Hippocampal formation (tissue), 2 donors: ENCODE measurements at places on chromosomes 5 and 9.
A peak's percentile ranks its signal among the peaks of the same experiment; 100 is the strongest.

DNA sequence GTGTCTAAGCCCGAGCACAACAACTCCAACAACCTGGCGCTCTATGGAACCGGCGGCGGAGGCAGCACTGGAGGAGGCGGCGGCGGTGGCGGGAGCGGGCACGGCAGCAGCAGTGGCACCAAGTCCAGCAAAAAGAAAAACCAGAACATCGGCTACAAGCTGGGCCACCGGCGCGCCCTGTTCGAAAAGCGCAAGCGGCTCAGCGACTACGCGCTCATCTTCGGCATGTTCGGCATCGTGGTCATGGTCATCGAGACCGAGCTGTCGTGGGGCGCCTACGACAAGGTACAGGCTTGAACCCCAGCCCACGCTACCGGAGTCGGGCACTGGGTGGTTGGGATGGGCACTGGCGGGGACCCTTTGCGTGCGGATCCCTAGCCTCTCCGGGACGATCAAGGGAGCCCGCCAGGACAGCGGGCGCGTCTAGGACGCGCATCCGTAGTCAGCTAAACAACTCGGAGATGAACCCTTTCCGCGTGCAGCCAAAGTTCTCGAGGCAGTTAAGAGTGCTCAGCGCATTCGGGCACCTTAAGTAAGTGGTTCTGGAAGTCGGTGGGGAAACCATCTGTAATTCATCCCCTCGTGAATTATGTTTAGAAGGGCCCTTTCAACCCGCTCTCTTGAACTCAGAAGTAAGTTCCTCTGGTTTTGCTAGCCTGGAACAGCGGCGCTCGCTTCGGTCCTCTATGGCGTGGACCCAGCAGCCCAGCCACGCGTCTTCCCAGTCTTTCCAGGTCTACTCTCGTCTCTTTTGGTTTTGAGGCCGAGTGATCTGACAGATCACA lies 1.3 kb downstream of the KCNN2 start:
- no peak for DNase-seq

DNA sequence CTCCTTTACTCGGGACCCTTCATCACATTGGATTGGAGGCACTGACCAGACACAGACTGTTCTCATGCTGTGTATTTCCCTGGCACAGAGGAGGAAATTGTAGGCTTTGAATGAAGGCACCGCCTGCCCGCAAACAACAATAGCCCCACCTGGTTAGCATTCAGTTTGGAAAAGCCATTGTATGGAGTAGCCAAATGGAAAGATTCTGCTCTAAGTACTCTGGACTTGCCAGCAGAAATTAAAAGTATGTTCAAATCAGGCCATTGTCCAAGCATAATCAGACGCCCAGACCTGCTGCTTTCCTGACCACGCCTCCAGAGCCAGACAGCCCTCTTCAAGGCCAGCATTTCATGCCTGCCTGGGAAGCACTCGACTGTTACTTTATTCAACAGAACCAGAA lies 8.0 kb upstream of the SEMA4D start:
- DNase-seq: no peak

DNA sequence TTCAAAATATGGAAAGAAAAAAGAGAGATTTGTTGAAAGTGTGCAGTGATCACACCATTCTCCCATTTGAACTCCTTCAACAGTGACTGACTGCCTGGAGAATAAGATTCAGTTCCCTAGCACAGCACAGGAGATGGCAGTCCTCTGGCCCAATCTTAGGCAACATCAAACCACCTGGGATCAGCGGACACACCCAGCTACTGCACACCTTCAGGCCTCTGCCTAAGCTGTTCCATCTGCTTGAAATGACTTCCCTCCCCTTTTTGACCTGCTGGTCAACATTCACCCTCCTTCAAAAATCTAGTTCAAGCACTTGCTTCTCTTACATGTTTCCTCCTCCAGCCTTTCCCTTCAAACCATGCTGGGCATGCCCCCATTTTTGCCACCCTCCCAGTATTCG lies 4.5 kb downstream of the MAPK9 start:
- no peak for DNase-seq

DNA sequence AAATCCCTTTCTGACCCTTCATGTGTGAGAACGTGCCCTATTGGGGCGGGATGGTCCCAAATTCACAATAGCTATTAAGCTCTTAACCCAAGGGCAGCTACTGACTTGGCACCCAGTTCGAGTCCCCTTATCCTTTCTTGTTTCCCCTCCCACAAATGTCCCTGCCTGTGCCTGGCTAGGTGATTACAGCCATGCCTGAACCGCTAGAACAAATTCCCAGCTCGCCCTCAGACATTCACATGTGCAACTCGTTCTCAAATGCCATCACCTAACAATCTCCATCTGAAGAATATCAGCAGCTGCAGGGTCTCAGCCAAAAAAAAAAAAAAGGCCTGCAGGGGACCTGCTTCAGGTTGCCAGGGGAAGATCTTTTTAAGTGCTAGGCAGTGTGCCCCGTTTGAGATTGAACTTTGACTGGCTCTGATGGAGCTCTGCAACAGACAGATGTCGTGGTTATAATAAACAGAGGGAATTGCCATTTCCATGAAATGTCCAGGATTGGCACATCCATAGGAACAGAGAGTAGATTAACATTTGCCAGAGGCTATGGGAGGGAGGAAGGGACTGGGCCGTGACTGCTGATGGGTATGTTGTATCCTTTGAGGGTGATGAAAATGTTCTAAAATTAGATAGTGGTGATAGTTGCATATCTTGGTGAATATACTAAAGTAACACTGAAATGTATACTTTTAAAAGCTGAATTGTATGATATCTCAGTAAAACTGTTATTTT lies 347.2 kb upstream of the WWC1 start:
- no peak for DNase-seq

DNA sequence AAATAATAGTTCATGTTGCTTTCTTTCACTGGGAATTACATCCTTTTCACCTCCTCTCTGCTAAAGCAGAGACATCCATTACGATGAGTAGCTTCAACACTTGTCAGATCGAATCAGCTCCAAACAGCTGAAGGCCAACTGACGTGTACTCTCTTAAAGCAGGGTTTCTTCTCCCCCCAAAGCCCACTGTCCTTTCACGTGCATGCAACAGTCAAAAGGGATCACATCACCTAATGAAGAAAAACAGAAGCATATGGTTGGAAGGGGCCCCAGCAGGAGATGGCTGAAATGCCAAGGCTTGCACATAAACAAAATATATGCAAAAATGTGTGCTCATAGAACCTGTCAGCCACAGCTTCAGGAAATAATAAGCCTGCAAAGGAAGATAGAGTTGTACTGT lies 421.6 kb downstream of the ANXA1 start:
- no peak for DNase-seq

DNA sequence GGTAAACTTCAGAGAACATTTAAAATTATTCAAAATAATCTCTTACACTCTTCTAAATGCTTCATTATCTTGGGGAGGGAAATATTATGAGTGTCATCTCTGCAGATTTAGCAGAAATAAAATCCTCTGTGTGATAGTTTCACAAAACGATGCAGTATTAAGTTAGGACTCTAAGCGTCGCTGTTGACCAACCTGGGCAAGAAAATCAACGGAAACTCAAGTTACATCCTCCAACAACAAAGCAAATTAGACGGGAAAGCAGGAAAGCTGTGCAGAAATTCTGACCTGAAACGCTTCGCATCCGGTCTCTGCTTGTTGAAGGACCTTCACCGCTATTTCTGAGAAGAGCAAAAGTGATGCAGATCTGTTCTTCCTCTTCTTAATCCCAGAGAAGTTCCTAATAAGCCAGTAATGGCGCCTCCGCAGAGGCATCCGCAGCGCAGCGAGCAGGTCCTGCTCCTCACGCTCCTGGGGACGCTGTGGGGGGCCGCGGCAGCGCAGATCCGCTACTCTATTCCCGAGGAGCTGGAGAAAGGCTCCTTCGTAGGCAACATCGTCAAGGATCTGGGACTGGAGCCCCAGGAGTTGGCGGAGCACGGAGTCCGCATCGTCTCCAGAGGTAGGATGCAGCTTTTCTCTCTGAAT lies at the start of gene PCDHGA6:
Gene PCDHGA6 (plus strand): TSS at position 219 of the 645 bp plus-strand sequence. CDS start 193 bp downstream, at position 412.
- DNase-seq: no peak

DNA sequence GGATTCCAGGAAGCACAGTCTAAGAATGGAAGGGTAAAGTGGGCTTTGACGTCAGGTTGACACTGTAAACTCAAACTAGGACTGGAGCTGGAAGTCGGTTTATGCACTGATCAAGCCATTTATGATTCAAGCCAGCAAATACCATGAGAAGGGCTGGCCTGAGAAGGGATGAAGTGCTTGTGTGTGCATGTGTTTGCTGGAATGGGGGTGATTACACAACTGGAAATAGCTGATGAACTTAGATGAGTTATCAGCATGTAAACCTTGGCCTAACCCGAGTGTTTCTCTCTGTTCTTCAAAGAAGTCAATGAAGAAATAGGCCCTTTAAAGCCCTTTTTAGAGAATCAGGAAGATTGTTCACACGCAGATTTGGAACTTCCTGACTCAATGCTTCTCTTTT lies 287.6 kb downstream of the RFX3 start:
- no peak for DNase-seq

GRCh38 chr9:20186823-20187222 lies 398.0 kb upstream of the SLC24A2 start:
- no peak for DNase-seq

DNA sequence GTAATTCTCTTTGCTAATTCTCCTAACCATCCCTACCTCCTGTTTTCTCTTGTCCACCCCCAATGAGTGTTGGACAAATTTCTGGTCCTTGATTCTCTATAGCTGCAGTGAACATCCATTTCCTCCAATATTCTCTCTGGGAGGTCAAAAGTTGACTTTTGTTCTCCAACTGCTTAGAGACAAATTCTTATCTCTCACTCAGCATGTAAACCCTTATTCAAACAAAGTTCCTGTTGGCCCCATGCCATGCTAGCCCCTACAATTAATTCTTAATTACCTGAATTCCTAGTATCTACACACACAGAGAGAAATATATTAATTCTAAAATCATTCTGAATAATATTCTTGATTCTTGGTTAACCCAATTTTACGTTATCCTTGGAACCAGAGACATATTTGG lies 472.9 kb upstream of the ACTBL2 start:
- DNase-seq: no peak

GRCh38 chr9:110143950-110144545 lies 63.9 kb downstream of the C9orf152 start:
- no peak for DNase-seq

GRCh38 chr5:43619911-43620310 lies 16.9 kb downstream of the NNT start:
- DNase-seq: no peak

DNA sequence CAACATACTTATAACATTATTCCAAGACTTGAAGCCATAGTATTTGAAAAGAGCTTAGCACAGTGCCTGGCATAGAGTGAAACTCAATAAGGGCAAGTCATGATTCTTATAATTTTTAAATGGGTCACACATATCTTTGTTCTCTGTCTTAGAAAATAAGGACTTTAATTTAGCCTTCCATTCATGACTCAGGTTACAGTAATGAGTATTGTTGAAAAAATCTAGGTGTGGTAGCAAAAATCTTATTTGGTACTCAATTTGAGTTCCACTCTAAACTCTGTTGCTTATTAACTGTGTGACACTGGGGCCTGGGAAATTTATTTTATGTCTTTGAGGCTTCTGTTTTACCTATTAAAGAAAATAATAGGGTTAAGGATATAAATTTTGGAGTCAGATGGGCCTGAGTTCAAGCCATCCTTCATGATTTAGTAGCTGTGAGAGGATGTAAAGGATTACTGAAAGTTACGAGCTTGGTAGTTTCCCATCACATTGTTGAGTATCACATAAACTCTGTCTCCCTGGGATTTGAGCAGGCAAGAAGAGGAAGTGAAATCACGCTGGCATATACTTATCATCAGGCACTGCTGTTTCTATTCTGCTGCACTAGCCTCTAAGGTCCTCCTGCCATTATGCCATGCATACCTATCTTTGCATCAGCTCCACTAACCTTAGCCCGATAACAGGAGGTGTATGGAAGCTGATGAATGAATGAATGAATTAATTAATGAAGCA lies 1.5 kb downstream of the SPINK9 start:
- no peak for DNase-seq

DNA sequence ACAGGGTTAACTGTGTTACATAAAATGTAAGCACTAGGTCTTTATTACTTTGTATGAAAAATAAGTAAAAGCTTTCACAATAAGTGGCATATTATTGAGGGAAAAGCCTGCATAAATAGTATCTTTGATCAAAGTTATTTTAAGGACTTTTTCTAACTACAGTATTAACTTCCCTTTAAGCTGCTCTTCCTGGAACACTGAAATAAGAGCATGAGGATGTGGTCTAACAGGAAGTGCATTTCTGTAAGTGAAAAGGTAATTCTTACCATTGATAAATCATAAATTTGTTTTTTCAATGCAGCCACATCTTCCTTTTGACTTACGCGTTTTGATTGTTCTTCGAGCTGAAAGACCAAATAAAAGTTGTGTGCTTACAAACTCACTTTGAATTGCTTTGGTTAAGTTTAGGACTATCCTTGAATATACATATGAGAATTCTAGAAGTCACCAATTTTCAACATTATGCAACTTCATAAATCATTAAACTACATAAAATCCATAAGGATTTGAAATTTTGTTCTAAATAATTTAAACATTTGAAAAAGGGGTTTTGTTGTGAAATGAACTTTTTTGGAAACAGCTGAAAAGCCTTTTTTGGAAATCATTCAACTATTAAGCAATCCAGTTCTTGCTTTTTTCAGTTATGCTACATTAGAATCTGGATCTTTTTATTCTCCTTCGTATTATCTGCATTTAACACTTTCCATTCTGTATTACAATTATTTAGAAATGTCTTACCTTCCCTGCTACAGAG lies 50.6 kb downstream of the RASEF start:
- no peak for DNase-seq

- DNase-seq: no peak
Measured at GRCh38 chr5:102902135-102902448, 147.0 kb downstream of the PAM start.

- DNase-seq: peak; percentile 51
Measured at GRCh38 chr5:132812781-132813598, at the start of gene SOWAHA. TSS of gene SOWAHA (plus strand) at chr5:132813302. CDS start at chr5:132813622, 320 bp downstream.

- no peak for DNase-seq
Measured at GRCh38 chr5:31664566-31664965, 25.6 kb downstream of the PDZD2 start.

GRCh38 chr9:36504156-36504555 lies 68.5 kb upstream of the MELK start:
- no peak for DNase-seq

- DNase-seq: no peak
Measured at GRCh38 chr5:5220901-5221631, 80.9 kb downstream of the ADAMTS16 start.

GRCh38 chr5:142784401-142784955 lies 14.3 kb downstream of the ARHGAP26 start:
- DNase-seq: no peak

DNA sequence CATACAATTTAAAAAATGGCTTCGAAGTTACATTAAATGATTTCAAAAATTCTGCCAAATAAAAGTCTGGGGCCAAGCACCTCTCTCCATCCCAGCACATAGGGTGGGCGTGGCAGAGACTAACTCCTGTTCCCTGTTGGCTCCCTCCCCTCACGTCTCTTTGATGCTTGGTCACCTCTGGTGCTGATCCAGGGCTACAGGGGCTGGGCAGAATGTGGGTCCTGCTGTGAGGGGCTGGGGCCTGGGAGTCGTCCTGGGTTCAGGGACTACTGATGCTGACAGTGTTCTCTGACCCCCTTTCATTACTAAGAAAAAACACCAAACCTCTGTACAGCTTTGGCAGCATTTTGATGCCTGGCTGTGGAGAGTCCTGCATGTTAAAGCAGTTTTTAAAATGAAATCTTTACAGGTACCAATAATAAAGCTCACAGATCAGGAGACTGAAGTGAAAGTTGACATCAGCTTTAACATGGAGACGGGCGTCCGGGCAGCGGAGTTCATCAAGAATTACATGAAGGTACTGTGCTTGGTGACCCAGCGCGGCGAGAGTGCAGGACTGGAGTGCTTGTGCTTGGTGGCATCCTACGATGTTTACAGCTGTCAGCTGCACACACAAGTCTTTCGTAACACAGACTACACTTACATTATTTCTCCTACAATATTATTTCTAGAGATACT lies 29.0 kb downstream of the TENT4A start:
- no peak for DNase-seq
